Adipocyte (in vitro differentiated cells): ENCODE measurements at places on chromosomes 3 and 15.

DNA sequence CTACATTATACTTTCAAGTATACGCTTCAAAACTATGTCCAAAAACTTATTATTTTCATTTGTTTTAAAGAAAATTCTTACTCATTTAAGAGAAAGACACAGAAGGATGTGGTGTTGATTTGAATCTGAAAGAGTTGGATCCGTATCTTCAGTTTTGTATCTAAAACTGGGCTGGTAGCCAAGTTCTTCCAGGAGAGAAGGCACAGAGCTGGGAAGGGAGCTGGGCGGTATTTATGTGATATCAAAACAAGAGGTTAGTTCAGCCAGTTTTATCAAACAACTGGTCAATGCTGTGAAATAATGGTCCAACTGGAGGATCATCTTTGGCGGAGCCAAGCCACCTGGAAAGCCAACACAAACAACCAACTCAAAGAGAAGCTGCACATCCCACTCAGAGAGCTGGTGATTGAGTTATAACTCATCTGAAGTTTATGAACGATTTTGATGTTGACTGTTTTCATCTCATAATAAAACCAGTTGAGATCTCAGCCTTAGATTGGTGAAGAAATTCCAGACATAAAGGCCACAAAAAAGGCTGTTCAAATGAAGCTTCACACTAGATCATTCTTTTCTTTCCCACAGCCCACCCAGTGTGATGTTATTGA lies 489.6 kb upstream of the RASGRP1 start:
- no peak for DNase-seq

DNA sequence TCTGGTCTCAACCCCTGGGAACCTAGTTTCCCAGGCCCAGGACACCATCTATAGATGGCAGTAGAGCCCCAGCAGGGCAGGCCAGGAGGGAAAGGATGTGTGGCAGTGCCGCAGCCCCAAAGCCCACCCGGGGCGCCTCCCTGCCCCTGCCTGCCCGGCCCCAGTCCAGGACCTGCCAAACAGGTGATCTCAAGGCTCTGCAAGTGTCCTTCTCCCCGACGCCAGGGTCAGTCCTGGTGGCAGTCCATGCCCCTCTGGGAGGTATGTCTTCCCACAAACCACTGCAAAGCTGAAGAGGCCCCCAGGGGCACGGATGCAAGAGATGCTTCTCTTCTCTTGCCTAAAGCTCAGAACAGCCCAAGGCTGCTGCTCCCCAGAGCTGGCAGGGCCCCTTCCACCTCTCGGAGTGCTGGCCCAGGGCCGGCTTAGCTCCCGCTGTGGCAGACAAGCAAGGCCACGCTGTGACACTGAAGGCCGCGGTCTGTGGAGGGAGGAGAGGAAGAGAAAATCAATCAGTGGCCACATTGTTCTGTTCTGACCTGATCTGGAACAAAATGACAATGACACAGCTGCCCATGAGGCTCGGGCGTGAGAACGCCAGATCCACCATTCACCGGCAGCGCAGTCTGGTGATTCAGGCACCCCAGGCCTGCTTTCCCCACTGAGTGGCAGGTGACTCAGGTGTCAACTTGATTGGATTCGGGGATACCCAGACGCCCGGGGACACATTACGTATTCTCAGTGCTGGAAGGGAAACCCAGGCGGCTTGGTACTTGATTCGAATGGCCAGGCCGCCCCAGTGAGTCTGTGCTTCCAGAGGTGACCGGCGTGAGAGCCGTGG lies 34.0 kb downstream of the KLHL25 start:
- no peak for DNase-seq

- DNase-seq = peak; percentile 11
Measured at GRCh38 chr15:73796331-73796831, 43.2 kb upstream of the INSYN1 start.

- DNase-seq = no peak
Measured at GRCh38 chr15:78411061-78411460, 27.0 kb upstream of the IREB2 start.

DNA sequence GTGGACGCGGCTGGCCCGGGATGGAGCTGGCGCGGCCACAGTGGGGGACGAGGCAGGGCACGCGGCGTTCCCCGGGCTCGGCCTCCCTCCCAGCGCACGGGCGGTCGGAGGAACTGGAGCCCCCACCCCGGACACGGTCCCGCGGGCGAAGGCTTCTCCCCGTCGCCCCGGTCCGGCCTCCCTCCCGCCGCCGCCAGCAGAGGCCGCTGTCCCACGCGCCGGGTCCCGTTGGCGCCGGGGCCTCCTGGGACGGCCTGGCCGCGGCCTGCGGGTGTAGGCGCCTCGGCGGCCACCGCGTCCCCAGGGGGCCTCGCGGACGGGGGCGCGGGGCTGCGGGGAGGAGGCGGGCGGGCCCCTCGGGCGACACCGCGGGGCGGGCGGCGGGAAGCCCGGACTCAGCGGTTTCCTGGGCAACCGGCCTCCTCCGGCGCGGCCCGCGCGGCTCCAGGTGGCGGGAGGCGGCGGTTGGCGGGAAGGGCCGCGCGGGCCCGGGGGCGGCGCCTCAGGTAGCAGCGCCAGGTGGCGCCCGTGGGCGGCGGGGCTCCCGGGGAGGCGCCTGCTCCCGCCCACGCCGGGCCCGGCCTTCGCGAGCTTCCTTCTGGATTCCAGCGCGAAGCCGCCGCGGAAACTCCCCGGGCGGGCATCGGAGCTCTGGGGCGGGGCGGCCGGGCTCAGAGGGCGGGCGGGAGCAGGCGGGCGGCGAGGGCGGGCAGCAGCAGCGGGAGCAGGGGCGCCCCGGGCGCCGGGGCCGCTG lies 26.7 kb downstream of the MELTF start:
- peak; percentile 92 for DNase-seq

GRCh38 chr15:75114327-75114726 lies 87.4 kb upstream of the C15orf39 start:
- no peak for DNase-seq

DNA sequence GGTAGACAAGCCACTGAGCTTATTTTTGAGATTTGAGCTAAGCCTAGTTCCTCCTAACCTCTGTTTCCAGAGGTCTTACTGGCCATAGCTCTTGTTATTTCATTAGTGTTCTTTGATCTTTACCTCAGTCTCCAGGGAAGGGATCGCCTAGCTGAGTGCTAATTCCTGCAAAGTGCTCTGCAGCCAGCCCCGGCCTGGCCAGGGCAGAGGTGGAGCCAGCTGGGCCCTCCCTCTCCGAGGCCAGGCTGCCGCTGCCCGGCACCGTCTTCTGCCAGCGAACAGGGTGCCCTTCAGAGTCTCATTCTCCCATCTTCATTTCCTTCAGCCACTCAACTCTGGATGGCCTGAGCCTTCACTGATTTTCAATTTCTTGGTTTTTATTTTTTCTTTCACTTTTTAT lies 19.7 kb downstream of the FAN1 start:
- no peak for DNase-seq

GRCh38 chr15:69979262-69979661 lies 118.5 kb downstream of the TLE3 start:
- no peak for DNase-seq

GRCh38 chr15:41655716-41656115 lies 4.5 kb upstream of the MGA start:
- DNase-seq = no peak

- DNase-seq = peak; percentile 22
Measured at GRCh38 chr15:75200765-75201615, 692 bp upstream of the C15orf39 start.

DNA sequence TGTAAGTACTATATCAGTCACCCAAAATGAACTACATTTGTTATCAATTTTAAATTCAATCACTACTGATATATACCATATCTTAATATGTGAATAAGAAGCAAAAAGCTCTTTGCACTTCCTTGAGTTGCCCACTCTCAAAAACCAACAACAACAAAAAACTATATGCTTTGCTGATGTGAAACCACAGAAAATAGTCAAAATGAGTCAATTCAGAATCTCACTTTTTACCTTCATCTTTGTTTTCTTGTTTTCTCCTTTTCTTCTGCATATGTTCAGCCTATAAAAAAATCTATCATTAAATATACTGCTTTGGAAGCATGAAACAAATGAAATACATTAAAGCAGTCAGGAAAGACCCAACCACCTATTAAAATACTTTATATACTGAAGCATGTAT lies 80.7 kb downstream of the UBR1 start:
- no peak for DNase-seq

DNA sequence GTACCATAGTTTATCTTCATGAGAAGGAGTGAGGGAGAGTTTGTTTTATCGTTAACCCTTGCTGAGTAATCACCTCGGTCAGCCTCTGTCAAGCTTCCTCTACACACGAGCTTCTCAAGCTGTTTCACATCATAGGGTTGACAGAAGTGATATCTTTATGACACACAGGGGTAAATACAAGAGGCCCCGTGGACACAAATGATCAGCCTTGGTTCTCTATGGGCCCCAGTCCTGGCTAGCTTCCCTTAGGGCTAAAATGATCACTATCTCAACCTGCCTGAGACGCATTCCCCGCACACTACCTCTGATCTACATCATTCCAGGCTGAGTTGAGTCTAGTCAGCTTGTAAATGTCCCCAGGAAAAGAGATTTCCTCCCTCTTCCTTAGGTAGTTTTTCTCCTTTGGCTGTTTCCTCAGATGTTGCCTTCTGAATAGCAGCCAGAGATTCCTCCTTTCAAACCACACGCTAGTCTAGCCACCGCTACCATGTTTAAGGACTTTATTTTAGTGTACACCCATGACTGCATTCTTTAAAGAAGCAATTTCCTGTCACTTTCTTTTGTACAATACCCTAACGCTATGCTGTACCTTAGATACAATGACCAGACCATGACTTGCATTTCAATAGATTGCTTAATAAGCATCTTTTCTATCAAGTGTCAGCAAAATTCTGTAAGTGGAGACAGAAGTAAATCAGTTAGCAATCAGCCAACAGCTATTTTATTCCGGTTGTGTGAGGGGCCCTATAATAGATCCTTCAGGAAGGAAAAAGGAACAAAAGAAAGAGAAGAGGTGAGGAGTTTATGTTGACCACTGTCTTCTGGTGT lies 35.1 kb upstream of the PPARG start:
- no peak for DNase-seq

DNA sequence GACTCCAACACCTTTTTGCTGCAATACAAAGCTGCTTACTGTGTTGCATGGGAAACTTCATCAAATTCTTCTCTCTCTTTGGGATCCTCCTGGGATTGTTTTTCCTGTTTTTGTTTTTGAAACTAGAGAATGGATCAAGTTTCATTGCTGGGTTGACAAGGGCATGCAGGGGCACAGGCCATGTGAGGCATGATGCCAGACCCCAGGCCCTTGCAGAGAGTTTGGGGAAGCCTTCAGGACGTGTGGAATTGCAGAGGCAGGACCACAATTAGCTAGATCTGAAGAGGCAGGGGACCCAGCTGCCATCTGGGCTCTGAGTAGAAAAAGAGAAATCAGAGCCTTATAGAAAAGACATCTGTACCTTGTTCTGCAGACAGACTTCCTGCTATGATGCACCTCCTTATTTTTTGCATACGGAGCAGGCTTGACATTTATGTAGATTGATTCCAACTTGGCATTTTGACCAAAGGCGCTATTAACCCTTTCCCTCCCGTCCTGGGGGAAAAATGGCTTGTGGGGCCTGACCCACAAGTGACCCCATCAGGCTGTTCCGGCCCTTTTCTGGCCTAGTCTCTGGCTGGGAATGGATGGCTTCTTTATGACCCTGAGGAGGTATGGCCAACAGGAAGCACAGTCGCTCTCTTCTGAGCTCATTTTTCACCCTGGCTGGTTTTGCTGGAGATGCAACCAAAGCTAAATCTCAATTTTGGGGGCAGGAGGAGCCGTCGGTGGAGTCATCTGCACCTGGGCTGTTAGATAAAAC lies 44.3 kb upstream of the CHRNB4 start:
- DNase-seq = no peak

DNA sequence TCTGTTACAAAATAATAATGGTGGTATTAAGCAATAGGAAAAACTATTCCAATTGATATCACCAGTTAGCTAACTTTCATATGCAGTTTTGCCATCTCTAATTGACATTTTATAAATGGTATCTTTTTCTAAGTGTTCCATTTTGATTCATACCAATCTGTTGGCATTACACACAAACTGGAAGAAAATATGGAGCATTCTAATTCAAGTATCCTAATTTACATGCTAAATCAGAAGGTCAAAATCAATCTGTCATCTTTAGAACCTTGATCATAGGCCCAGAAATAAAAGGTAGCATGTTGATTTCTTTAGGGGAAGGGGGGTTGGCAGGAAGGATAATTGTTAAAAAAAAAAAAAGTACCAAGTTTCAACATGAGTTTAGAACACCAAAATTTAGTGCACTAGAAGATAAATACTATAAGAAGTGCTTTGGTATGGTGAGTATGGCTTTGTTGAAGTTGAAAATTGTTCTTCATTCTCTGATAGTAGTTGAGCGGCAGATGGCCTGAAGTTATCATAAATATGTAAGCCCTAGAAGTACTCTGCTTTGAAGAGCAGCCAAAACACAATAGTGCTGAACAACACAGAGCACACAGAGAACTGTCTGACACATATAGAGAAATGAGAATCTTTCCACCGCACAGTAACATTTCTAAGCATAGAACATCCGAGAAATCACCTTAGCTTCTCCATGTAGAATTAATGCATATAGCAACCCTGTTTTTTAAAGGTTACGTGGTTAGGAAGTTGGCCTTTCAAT lies 130.1 kb downstream of the TAFA4 start:
- no peak for DNase-seq

DNA sequence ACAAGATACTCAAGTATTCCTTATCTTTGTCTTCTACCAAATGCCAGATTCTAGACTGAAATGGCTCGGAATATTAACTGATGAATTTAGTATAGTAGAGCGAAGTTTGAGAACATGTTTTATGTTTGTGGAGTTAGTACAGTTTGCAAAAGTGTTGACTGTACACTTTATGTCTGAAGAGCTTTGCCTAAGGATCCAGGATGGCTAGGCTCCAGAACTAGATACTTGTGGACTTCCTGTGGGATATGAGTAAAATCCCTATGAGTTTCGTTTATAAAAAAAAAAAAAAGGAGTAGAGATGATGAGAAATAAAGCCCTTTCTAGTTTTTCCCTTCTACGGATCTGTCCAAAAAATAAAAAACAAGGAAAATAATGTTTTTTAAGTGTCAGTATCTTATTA lies 96.7 kb downstream of the TP63 start:
- peak; percentile 7 for DNase-seq

DNA sequence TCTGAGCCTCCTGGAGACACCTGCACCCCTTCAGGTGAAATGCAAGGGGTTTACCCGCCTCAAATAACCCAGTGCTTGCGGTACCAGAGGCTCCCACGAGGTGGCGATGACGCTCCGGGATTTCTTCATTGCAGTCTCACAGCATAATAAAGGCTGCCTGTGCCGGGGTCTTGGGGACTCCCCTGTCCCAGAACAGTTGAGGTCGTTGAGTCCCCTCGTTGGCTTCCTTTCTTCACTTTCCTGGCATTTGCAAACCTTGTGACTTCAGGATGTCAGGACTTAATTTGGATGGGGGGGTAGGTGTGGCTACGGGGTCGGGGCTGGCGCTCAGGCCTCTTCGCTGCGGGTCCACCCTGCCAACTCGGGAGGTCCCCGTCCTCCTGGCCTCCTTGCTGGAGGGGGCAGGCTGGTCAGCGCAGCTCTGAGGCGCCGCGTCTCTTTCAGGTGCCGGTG lies 1.3 kb downstream of the GNAT1 start:
- DNase-seq = peak; percentile 81

DNA sequence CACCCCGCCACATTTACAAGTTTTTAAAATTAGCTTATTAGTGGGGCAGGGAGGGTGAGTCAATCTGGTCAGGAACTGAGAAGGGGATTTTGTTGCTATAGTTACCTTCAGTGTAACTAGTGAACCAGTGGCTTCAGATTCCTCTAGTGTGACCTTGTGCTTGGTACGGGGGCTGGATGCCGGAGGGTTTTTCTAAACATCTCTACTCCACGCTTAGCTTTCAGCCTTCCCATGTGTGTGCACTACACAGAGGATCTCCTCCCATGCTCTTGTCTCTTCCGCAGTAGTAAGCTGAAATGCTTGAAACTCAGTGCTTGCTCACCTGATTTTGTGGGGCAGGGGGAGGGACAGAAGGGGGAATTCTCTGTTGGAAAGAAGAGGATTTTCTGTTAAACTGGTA lies 67.9 kb upstream of the AKAP13 start:
- no peak for DNase-seq
